Stimulated activated CD8-positive, alpha-beta memory T cell treated with anti-CD3 and anti-CD28 coated beads, Interleukin-2, amount 100 ng/mL, for 1 hour (primary cell): ENCODE measurements at places on chromosomes 16 and 17.

DNA sequence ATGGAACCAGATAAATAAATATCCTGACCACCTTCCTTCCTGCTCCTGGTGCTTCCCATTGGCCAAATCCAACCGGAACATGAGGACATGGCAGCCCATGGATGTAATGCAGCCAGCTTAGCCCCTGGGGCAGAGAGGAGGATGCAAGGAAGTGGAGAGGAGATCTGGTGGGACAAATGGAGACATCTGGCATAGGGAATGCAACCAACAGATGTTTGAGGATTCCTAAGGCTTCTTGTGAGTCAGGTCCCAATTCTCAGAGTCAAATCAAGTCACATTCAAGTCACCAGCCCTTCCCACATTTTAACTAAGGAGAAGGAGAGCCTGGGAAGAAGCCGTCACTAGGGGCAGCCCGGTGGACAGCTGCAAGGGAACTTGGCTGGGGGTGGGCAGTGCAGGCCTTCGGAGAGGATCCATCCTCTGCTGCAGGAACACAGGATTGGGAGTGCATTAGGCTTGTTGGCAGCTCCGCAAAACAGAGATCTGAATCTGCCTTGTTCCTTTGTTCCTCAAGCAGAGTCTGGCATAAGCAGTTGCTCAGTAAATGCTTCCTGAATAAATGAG is 62.8 kb upstream of the HS3ST2 start:
- no peak for DNase-seq

DNA sequence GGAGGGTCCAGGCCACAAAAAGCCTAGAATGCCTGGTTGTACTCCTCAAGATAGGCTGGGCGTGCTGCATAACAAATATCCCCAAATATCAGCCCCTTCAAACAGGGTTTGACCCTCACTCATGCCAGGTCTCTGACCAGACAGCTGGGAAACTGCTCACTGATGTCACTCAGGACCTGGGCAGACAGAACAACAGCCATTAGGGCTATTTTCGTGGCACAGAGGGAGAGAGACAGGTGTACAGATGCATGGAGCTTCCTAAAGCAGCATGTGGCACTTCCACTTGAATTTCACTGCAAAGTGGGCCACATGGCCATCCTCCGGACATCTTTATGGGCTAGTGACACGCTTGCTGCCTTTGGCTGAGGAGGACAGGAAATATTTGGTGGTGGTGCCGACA is 73.1 kb downstream of the SREBF1 start:
- DNase-seq: no peak

- DNase-seq: no peak
These were observed 17.6 kb downstream of the ABCC1 start for GRCh38 chr16:15966836-15967546.

DNA sequence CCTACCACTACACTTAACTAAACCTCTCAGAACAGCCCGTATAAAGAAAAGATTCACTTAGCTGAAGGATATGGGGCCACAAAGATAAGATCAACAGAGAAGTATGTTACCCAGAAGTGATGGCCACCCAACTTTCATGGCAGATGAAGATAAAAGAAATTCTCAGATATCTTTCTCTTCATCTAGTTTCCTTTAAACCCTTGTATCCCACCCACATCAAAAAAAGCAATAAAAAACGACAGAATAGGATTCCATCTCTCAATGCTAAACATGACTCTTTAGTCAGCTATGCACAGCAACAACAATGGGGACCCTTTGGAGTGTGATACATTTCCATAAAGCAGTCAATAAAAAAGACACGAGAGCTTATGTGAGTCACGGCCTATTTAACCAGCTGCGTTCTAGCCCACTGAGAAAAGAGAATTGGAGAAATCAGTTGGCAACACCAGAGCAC is 86.6 kb downstream of the SNX11 start:
- no peak for DNase-seq

- no peak for DNase-seq
These were observed 3.9 kb downstream of the CDH11 start for GRCh38 chr16:65117811-65118448.

DNA sequence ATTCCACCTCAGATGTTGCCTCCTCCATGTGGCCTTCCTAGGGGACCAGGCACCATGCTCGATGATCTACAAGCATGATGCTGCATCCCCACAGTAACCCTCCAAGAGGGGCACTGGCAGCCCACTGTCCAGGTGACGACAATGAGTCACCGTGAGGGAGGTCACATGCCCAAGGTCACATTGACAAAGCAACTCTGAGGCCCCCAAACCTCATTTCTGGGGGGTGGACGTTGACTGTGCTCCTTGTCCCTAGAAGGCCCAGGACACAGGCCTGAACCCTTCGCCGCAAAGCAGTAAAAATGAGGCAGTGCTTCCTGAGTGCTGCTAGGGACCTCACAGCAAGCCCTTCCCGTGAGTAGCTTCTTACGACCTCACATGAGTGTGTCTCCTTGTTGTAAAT is 136.5 kb downstream of the C16orf78 start:
- DNase-seq: no peak

DNA sequence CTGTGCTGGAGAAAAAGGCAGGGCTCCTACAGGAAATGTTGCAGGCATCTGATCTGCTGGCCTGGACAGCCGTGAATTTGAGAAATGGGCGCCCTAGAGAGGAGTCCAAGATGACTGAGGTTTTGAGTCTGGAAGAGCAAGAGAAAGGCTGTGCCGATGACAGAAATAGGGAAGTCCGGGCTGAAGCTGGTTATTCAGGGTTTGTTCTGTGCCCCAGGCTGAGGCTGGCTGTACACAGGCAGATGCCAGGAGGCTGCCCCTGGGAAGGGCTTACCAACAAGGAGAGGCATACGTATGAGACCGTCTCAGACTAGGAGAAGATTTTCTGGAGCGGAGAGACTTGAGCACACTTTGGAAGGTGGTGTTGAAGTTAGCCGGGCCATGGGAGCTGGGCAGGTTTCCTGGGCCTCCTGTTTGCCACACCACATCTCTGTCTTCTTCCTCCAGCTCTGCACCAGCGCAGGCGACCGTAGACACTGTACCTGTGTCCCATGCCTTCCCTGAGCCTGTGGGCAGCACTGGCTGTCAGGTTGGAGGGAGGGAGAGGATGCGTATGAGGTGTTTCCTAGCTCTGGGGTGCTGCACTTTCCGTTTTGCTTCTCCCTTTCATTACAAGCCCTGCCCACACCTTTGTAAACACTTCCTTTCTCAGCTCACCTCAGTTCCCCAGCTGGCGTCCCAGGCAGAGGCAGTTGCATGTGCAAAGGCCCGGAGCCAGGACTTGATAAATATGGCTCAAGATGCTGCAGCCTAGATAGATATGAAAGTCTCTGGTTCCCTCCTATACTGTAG is 80.8 kb downstream of the SPECC1 start:
- DNase-seq: no peak

DNA sequence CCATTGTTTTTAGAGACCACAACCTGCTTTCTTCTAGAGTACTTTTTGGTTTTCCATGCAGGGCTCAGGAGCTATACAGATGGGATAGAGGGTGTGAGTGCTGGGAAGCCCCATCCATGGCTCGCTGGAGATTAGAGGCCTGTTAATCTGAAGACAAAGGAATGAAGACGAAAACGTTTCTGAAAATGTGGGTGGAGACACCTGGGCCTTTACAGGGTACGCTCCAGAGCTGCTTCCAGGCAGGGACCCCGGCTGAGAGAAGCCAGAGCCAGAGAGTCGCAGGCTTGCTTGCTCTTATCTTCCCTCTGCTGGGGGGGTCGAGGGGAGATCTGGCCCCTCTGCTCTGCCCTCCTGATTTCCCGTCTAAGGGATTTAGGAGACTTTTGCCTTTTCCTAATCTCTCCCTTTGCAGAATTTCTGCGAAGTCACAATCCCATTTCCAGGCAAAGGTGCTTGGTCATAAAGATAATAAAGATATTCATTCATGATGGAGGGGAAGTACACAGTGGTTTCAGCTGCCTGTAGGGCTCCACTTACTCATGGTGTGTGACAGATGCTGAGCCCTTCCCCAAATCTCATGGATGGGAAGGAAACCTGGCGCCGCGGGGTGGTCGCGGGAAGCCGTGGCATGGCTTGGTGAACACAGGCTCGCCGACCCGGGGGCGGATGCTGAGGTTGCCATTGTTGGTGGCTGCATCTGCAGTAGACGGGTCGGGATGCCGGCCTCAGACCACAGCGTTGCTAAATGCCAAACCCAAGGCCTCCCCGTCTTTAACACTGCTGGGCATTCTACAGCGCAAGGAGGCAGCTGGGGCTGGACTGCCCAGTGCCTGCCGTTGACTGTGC is 4.8 kb upstream of the SOCS3 start:
- no peak for DNase-seq

- no peak for DNase-seq
These were observed 5.9 kb upstream of the FAAP100 start for GRCh38 chr17:81558115-81558468.

DNA sequence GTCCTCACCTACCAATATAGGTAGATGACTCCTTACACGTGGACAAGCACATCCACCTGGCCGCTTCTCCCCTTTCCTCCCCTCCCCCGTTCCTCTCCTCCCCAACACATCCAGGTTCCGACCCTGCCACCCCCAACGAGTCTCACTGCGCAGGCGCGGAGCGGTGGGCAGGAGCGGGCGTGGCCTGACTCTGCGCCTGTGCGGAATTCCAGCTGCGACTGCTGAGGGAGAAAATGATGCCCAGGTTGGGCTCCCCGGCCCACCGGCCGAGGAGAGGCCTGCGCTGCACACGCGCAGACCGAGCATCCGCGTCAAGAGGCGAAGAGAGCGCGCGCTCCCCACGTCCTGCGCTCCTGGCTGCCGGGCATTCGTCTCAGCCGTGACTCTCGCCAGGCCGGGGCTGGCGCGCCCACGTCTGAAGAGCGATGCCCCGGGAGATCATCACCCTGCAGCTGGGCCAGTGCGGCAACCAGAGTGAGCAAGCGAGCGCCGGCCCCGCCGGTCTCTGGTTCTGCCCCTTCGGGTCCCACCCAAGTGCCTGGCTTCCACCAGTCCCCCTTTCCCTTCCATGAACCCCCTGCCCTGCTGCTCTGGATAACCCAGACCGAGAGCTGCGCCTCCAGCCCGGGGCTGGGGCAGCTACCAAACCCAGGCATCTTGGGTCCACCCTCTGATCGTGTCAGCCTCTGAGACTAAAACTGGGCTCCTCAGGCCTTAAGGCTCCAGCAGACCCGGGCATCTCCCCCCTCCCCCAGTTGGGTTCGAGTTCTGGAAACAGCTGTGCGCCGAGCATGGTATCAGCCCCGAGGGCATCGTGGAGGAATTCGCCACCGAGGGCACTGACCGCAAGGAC is at the start of gene TUBG2:
TUBG2 (plus strand) TSS at position 206 of the 853 bp plus-strand sequence; CDS start at position 426, 220 bp downstream.
- peak; percentile 64 for DNase-seq

- DNase-seq: no peak
These were observed 2.5 kb upstream of the CORO6 start for GRCh38 chr17:29625037-29625750.

GRCh38 chr17:18257982-18258355 is 569 bp downstream of the FLII start:
- DNase-seq: no peak

DNA sequence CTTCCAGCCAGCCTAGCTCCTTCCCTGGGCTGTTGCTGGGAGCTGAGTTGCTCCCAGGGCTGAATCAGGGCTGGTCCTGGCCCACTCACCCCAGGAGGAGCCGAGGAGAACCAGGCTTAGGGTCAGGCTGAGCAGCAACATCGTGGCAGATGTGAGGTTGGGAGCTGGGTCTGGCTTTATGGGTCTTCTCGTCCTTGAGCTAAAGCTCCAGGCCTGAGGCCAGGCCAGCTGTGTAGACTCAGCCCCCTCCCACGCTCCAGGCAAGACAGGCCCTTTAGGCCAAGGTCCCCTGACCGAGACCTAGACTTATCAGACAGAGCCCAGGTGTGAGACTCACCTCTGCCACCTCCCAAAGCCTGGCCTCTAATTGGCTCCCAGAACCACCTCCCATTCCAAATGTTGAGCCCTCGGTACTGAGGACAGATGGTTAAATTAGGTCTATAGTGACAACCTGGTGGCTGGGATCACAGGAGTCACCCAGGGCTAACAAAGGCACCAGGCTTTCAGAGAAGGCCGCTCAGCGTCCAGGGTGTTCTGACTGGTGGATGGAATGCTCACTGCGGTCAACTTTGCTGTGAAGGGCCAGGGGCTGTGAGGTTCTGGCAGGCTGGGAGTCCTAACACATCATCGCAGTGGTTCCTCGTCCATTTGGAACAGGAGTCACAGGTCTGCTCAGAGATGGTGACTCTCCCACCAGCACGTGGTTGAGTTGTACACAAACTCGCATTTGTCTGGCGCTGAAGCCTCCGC is at the start of gene CTRL:
CTRL (minus strand) TSS at position 151 of the 750 bp plus-strand sequence; CDS start at position 141, 10 bp downstream.
- no peak for DNase-seq
